ENCODE measurements at places on chromosomes 11 and 22.

DNA sequence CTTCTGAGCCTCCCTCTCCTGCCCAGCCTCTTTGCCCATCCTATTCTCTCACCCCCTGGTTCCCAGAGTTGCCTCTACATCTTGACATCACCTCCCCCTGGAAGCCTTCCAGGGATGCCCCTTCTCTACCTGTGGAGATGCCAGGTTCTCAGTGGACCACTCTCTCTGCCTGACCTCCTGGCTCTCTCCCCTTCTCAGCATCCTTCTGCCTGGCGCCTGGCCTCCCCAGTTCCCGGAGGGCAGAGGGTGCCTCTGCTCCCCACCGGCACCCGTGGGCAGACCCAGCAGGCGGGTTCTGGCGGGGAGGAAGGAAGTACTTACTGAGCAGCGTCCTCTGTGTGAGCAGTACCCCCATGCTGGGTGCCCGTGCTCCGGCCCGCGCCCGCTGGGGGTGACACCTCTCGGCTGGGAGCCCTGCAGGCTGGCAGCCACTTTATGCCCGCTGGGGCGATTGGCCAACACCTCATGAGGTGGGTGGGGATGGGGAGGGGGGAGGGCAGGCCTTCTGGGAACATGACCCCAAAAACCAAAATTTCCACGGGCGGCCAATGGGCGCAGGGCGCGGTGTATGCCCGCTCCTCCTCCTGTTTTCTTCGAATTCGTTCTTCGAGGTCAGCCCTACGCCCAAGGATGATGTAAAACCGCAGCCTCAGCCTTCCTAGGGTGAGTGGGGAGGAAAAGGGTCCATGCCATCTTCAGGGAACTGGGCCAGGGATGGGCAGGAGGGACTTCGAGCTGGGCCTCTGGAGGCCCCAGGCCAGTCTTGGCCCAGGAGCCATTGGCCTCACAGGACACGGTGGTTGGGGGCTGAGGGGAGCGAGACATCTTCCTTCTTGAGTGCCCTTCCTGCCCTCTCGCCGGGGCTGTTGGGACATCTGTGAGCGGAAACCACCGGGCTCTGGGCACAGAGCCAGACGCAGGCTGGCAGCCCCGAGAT is at the start of gene OSM:
Gene OSM (minus strand): TSS at position 407 of the 937 bp plus-strand sequence. CDS start 52 bp downstream, at position 355.
- DNase-seq = no peak

GRCh38 chr22:50222508-50222907 is 21.7 kb downstream of the SELENOO start:
- DNase-seq = no peak

GRCh38 chr11:58286249-58286648 is 18.2 kb upstream of the OR10W1 start:
- no peak for DNase-seq

DNA sequence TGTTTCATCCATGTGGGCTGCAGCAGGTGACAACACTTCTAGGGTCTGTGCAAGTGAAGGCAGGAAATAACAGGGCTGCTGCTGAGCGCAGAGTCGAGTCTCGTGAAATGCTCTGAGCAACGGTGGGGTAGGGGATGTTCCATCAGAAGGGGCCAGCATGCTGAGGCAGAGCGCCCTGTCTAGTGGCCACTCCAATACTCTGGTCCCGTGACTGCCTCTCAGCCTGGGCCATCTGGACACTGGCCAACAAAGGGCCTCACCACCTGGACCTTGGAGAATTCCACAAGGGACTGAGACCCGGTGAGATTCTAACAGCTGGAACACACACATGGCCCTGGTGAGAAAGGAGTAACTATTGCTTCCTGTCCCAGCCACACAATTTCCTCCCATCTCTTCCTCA is 375.7 kb downstream of the SHANK2 start:
- no peak for DNase-seq

GRCh38 chr22:34849965-34850364 is 216.0 kb upstream of the ISX start:
- DNase-seq = no peak

DNA sequence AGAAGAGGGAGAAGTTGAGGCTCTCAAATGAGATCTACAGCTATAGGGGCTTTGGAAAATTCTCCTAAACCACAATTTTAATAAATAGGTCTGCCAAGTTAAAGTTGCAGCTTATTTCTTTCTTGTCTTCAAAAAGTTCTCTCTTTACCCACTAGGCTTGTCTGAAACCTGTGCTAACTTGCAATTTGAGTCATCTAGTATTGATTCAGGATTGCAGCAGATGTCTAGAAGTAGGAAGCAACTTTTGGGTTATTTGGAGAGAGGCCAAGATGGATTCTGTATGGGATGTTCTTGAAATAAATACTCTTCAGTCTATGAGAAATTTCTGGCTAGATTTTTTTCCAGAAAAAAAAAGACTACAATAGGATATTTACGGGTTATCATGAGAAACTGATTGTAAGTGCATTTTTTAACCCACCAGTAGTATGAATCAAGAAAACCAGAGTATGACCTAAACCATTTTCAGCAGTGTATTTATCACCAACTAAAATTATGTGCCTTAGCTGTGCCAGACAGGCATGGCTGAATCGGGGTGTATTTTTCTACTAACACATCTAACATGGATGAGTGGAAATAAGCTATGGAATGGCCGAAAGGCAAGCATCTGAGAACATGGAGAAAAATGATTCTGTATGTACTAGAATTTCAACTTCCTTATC is 4.9 kb upstream of the RAB38 start:
- DNase-seq = no peak

GRCh38 chr11:833849-834311 is 1.1 kb downstream of the CD151 start:
- DNase-seq = no peak

GRCh38 chr11:83464160-83464944 is 178.2 kb upstream of the CCDC90B start:
- DNase-seq = no peak

DNA sequence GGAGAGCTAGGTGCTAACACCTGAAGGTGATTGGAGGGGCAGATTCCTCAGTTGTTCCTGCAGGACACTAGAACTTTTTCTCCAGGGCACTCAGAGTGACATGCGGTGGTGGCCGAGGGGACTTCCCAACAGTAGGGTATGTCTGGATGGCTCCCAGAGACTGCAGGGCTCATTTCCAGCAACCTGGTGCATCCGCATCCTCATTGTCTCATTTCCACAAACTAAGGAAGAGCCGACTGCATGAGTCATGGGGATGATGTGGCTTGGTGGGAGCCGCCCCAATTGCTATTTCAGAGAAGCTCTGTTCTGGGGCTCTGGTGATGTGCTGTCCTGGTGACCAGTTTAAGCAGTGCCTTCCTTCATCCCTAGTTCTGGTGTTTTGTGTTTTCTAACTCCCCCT is 2.8 kb upstream of the ROBO4 start:
- no peak for DNase-seq

GRCh38 chr22:49678137-49678841 is 149.4 kb downstream of the BRD1 start:
- no peak for DNase-seq

- DNase-seq = no peak
Observed at GRCh38 chr22:28443526-28443876, 236.1 kb downstream of the TTC28 start.

DNA sequence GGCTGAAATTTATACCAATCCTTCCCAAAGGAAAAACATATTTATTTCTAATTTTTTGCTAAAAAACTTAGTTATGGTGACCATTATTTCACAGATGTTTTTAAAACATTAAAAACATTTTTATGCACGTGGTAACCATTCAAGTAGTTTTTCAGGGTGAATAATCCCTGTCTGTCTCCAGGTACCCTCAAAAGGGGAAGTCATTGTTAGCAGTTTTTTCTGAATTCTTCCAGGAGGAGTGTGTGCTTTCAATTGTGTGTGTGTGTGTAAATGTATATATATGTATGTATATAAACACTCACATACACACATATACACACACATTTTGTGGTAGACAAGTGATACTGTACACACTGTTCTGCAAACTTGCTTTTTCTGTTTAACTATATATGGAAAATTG is 43.9 kb downstream of the MIAT start:
- no peak for DNase-seq

GRCh38 chr22:19962246-19962908 is 20.8 kb upstream of the TXNRD2 start:
- peak; percentile 12 for DNase-seq

DNA sequence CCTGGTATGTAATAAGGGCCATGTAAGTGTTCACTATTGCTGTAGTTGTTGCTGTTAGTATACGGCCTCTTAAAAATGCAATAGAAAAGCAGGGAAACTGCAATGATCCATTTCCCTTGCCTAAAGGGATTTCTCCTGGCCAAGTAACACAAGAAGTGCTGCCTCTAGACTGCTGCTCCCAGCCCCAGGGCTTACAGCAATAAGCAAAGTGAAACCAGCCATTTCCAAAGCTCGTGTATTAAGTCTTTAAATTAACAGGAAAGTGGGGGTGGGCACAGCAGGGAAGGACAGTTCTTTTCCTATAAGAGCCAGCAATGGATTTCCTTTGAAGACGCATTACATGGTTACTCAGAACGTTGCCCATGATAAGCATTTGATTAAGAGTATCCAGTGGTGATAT is 36.9 kb upstream of the WT1 start:
- DNase-seq = no peak

DNA sequence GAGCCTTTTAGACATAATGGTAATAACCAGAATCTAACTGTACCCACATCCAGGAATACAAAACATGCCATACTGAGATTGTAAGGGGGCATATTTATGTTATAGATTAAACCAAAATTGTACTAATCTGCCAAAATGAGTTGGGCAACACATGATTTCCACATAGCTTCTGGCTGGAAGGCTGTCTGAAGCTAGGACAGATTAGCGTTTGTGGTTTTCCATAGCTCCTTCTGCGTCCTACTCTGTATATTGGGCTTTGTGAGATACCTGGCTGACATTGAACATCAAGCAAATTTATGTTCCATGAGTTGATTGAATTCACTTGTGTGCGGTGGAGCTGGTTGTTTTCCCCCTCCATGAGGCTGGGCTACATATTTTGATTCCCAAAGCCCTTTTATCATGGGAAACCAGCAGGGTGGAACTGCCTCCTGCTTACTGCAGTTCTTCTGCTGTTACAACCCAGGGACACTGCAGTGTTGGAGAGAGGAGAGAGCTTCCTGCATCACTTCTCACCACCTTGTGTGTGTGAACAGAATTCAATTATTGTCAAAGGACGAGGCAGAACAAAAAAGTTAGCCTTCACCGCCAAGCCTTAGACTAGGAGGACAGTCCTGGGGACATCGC is 114.9 kb downstream of the C11orf91 start:
- DNase-seq = no peak

DNA sequence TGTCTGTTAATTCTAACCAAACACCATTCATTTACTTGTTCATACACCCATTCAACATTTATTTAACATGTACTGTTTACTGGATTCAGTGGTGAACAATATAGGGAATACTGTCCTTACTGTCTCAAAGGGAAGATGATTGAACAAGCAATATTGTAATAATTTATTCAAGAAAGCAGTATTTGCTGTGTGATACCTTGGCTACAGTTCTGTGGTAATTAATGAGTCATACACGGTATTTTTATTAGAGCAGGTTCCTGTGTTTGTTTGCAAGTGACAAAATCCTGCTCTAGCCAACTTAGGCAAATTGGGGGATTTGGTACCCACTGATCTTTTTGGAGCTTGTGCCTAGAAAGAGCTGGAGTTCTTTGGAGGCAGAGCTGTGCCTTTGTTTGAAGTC is 15.7 kb downstream of the PIH1D2 start:
- no peak for DNase-seq

DNA sequence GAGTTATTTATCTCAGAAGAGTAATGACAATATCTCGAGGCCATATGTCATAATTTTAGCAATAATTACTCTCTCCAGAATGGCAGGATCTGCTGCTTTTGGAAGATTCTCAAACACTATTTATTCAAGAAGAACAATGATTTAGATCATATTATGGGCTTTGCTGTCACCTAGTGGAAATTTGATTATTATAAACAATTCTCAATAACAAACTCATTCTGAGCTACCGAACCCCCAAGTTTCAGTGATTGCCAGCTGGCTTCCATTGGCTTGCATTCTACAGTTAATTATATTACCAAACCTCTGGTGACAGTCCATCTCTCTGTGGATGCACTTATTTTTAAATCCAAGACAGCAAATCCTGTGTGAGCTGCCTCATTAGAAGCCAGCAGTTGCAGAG is 27.9 kb upstream of the SLC36A4 start:
- no peak for DNase-seq

DNA sequence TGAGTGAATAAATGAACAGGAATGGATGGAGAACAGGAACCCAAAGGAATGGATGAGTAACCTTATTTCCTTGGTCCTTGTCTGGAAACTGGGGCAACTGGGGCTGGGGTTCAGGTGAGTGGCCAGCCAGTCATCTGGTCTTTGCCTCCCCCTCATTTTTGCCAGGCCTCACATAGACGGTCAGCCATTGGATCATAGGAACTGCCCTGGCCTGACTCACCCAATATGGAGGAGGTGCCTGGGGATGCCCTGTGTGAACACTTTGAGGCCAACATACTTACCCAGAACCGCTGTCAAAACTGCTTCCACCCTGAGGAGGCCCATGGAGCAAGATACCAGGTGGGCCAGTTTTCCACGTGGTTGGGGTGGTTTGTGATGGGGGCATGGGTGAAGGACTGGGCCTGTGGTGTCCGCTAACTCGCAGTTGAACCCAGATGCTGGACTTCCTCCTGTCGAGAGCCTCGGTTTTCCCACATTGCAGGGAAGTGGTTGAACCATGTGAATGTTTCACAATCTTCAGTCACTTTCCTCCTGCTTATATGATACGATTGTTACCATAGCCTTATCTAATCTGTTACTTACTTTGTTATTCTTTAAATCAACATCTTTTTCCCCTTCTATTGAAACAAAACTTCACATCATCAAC is 4.4 kb downstream of the TRIOBP start:
- DNase-seq = no peak

GRCh38 chr22:50183141-50183971 is 2.4 kb upstream of the TRABD start:
- no peak for DNase-seq

GRCh38 chr11:12824281-12825041 is 150.2 kb downstream of the TEAD1 start:
- no peak for DNase-seq

DNA sequence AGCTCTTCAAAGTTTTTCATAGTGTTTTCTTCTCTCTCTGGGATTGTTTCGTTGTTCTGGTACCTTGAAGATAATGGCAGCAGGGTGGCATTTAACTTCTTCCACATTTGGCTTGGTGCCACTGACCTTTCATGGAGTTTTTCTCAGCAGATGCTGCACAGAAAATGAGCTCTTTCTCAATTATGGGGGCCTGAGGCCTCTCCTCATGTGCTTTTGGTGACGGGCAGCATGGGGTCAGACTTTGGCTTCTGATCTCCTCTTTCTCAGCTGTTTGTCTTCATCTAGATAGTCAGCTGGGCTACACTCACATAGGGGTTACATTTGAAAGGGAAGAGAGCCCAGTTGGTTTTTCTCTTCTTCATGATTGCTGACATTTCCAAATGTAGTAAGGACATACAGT is 76.3 kb downstream of the FAT3 start:
- DNase-seq = no peak

DNA sequence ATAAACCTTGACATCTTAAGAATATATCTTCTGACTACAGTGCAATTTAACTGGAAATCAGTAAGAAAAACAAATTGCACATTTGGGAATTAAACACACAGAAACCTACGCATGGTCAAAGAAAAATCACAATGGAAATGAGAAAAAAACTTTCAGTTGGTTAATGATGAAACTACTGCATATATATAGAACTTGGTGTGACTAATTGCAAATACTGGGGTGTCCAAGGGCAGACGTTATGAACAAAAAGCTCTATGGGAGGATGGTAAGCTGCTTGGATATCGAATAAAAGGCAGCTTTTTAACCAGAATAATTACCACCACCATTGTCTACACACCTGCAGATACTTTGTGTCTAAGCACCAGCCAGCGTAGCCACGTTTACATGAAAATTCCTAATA is 791 bp downstream of the GDPD4 start:
- DNase-seq = no peak
